ENCODE measurements at places on chromosomes 2 and 18. TPM values are rescaled to one million over a fixed set of nuclear protein-coding genes. Genes with fewer than 3 reads are reported as not detected.

Gene KCNS3
- total RNA-seq = 13.0 TPM

Gene MYCN
- 1.8 TPM for total RNA-seq

Gene NAT8
- not detected for total RNA-seq

Gene ANKRD62
- total RNA-seq = not detected

Gene OTOF
- not detected for total RNA-seq

- DNase-seq = no peak
These were observed 16.5 kb downstream of the FIGN start for GRCh38 chr2:163719331-163719730.

- no peak for DNase-seq
These were observed 9.9 kb downstream of the FABP1 start for GRCh38 chr2:88117973-88118372.

- no peak for DNase-seq
These were observed 683.2 kb downstream of the SATB2 start for GRCh38 chr2:198774576-198774975.

GRCh38 chr2:219002395-219003266 is 9.4 kb upstream of the CRYBA2 start:
- DNase-seq = no peak

DNA sequence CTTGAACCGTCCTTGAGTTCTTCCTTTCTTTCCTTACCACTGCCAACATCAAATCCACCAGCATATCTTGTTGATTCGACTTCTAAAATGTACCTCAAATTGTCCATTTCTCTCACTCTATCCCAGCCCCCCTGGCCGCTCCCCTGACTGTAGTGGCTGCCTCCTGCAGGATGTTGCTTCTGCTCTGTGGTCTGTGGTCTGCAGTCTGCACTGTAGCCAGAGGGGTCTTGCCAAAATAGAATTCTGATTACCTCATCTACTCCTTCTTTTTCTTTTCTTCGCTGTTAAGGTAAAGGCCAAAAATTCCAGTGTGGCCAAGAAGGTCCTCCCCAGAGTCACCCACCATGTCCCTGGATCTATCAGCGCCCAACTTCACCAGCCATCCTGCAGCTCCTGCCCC is 79.5 kb upstream of the ALPP start:
- no peak for DNase-seq

DNA sequence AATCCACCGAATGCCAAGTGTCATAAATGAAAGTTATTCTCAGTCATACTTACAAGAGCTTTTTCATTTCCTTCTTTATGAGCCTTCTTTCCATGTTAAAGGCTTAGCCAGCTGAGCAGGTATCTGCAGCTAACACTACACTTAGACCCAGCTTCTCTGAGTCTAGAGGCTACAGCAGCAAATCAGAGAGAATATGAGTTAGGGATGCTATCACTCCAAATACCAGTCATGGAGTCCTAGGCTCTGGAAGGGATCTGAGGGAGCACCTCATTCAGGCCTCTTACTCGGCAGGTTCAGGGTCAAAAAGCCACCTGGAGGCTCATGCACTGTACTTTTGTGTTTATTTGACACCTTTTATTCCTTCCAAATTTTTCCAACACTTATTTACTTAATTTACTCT is 2.9 kb downstream of the C2orf80 start:
- no peak for DNase-seq

DNA sequence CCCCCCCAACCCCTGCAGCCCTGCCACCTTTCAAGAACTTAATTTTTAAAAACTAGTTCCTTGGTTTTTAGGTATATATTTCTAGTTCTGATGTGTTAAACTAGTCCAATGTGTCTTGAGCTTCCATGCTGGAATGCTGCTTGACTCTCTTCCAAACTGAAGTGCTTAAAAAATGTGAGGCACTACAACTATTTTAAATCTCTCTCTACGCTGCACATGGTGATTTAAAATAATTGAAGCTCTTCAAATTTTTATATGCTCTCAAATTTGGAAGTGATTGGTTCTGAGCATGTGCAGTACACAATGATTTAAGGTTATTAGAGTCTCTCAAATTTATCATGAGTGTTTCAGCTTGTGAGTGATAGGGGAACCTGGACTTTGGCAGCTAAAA is 192.6 kb upstream of the ZEB2 start:
- DNase-seq = no peak

GRCh38 chr2:17821535-17822444 is 5.5 kb downstream of the MSGN1 start:
- DNase-seq = no peak

DNA sequence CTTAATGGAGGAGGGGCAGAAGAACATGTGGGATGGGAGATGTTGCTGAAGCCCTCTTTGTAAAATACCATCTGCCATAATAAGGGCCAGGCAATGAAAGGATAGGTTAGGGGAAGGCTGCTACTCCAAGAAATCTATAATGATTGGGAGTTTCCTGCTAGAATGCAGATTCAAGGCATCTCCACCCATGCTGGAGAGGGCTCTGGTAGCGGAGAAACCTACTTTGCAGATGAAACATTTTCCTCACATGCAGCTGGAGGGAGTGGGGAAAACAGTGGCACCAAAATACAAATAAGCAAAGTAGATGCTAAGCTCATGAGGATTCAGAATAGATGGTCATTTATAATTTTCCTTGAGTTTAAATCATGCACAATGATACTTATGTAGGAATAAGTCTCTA is 82.3 kb upstream of the GCFC2 start:
- no peak for DNase-seq

DNA sequence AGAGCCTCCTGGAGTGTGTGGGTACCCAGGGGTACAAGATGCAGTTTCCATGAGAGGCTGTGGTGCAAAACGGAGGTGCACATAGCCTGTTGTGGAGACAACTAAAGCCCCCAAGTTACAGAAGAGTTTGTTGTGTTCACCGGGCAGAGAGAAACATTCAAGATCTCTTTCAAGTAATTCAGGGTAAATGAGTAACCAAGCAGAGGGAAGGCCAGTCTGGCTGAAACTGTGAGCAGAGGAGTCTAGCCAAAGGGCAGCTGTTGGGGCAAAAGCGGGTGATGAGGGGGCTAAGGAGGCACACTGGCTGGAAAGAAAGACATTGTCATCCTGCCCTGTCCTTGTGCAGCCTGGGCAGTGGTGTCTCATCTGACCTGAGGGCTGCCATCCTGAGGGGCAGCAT is 52.0 kb downstream of the CXCR4 start:
- DNase-seq = no peak

DNA sequence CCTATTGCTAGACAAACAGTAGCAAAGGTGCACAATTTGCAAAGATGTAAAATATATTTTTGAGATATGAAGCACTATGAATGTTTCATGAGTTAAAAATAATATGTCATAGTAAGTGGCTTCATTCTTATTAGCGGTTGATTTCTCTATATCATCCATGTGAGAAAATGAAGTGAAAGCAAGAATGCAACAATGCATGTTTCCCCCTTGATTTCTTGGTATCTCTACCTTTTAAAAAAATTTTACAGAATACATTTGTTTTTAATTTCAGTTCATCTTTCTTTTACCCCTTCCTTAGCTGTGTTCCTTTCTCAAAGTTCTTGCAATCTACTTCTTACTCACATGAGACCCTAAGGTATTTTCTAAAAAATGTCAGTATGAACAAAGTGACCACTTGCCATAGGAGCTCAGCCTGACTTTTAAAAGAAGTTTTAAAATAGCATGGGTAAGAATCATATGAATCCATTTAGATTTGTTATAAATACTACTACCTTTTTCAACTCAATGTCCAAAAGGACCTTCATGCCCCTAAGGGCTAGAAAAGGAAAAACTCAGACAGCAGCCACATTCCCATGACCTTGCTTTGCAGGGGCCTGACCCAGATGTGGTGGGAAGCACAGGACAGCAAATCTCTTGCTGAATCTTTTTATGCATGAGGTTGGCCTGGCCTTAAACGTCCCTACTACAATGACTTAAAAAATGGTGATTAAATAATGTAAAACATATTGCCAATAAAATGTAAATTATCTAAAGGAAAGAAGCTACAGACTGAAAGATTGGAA is 14.8 kb upstream of the SLC38A11 start:
- DNase-seq = no peak

DNA sequence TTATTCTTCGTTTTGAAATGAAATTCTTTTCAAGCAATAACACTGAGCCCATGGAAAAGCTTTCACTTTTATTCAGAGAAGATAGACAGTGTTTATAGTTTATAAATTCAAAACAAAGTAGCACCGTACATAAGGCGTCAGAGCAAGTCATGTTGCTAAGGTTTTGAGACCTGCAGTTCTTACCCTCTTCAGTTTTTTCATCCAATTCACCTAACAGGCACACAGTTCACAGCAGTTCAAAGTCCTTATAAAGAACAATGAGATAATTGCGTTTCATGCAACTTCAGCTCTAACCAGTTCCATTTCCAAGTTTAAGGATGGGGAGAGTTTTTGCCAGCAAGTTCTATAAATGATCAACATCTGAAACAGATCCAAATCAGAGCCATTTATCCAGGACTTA is 96.7 kb downstream of the ARHGAP15 start:
- no peak for DNase-seq

DNA sequence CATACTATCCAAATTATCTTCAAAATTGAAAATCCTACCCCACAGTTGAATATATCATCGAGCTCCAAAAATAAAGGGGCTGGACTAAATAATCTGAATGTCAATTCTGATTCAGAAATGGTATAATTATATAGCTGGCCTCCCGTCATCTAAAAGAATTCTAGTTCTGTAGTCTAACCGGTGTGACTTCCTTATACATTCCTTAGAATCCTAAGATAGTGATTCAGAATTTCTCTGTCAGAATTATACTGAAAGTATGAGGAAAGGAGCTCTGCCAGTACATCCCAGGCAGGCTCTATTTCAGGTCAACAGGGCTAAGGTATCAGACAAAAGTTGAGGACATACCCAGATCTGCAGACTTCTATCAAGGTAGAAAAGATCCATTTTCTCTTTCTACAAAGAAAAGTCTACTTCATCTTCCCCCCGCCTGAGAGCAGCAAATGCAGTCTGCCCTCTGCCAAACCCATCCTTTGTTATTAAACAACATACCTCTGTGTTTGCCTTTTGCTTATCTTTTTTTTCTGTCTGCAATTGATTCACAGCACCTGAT is 128.5 kb downstream of the METTL4 start:
- DNase-seq = no peak

DNA sequence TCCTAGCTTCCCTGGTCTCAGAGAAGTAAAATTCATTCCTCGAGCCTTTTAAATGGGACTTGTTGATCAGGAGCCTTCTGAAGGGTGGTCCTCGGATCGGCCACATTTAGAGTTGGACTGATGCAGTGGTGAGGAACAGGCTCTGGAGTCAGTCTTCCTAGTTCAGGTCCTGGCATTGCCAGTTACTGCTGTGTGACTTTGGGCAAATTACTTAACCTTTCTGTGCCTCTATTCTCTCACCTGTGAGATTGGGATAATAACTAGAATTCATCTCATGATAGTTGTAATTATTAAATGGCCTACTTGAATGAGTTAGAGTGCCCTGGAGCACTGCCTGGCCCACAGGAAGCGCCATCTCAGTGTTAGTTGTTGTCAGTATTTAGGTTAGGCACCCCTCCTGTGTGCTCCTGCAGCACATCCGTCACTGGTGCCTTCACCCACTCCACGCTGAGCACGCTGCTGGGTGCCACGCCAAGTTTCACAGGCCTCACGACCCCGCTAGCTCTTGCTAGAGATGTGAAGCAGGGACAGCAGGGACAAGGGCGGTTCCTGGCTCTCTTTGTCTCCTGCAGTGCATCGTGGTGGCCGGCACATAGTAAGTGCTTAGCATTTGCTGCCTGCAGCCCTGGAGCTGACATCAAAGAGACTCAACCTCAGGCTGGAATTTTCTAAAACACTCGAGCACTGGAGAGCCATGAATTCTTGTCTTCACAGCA is 122.9 kb downstream of the FAM210A start:
- no peak for DNase-seq

DNA sequence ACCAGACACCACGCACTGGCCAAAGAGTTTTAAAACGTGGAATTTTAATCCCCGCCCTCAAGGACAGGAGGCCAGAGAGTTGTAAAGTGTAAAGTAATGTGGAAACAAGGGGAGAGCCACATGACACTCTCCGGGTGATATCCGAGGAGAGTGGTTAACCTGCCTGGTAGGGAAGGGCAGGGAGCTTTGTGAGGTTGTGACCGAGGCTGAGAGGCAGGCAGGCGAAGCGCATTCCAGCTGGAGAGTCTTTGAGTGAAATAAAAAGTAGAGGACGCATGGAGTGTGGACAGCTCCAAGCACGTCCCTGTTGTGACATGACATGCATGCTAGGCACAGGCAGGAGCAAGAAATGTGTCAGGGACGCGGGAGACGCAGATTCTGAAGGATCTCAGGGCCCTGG is 539.5 kb downstream of the RNF144A start:
- no peak for DNase-seq

DNA sequence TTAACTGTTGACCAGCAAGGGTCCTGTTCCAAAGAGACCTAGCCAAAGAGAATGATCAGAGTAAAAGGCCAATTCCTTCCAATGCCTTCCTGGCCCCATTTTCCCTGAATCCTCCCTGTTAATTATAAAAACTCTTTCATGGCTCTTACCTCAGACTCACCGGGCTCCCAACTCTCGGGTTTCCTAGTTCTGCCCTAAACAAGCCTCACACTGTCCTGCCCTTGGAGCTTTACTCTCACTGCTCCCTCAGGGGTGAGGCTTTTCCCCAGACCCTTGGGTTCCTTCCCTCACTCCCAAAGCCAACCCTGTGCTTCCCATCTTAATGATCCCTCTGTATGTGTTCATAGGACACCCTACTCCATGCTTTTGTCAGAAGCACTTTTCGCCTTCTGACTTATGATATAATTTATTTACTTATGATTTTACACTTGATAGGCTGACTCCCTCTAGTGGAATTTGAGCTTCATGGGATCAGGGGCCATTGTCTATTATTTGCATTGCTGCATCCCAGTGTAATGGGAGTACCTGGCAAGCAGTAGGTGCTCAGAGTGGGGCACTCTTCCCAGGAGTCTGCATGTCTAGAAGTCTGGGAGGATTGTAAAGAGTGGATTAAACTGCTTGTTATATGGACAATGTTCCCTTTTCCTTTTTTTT is 29.9 kb upstream of the ZNG1B start:
- no peak for DNase-seq

DNA sequence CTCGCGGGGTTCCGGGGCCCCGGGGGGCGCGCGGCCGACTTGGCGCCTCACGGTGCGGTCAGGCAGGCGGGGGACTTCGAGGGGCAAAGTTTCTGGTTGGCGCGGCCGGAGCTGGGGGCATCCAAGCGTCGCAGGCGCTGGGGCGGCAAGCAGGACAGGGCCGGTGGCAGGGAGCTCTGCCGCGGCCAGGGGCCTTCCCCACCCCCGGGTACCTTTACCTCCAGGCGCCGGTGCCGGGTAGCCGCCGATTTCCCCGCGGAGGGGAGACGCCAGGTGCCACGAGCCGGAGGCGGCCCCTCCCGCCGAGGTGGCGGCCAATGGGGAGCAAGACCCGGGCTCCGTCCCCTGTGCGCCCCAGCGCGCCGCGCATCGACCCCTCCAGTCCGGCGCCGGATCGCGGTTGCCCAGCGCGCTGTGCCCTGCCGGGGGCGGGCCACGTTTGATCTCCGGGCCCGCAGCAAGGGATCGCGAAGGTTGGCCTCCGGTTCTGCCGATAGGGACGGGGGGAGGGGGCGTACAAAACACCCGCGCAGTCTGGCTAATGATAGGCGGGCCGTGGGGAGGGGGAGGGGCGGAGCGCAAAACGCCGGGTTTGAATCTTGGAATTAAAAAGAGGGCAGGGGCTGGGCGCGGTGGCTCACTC is at the start of gene ST8SIA5:
ST8SIA5 (minus strand) TSS at position 495 of the 643 bp plus-strand sequence. CDS start 545 bp downstream, outside the sequence.
- DNase-seq = no peak
